Activated T-helper 1 cell treated with anti-CD3 and anti-CD28 coated beads, Interleukin-2, amount 50 U/mL, for 16 hours (primary cell): ENCODE measurements at places on chromosomes 1 and 21.

DNA sequence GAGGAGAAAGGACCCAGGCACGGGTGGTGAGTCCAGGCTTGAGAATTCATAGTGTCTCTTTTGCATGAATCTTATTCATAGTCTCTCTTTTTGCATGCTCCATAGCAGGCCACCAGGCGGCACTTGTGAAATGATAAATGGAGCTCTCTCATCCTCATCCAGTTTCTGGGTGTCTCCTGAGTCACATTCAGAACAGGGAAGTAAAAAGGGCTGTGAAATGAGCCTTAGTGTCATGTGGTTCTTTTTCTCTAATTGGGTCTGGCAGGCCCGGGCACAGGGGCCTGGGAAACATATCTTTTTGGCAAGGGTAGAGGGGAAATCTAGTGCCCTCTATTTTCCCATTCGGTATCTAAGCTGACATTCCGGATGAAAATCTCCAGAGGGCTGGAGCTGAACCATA, 19.1 kb upstream of the NCF2 start:
- no peak for DNase-seq

DNA sequence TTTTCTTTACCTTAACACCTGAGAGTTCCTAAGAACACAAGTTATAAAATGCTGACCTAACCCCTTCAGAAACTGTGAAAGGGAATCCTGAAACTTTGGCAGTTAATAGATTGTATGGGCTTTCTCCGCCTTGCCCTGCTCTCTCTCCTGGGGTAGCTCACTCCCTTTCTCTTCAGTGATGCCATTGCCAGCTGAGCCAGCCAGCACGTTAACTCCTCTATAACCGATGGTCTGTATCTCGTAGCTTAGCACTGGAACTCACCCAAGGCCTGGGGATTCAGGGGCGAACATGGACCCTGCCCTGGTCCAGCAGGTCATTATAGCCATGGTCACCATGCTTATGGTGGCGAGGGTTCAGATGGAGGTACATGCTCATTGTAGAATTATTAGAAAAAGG, 40.7 kb downstream of the TRAPPC10 start:
- no peak for DNase-seq

DNA sequence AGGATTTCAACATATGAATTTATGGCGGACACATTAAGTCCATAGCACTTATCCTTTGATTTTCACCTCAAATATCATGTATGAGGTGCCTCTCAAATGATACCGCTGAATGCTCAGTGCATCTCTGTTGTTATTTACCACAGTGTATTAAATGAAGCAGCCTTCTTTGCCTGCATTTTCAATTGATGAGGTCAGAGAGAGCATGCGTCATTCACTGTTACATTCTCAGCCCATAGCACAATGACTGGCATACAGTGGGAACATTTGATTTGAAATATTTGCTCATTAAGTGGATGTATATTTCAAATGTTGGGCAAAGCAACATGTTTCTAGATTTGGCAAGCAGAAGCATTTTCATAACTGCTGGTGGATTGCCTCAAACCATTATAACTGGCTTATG, 45.7 kb downstream of the LRRC7 start:
- DNase-seq = no peak

- no peak for DNase-seq
These were observed 114.6 kb downstream of the ZBTB18 start for GRCh38 chr1:244165701-244166100.

DNA sequence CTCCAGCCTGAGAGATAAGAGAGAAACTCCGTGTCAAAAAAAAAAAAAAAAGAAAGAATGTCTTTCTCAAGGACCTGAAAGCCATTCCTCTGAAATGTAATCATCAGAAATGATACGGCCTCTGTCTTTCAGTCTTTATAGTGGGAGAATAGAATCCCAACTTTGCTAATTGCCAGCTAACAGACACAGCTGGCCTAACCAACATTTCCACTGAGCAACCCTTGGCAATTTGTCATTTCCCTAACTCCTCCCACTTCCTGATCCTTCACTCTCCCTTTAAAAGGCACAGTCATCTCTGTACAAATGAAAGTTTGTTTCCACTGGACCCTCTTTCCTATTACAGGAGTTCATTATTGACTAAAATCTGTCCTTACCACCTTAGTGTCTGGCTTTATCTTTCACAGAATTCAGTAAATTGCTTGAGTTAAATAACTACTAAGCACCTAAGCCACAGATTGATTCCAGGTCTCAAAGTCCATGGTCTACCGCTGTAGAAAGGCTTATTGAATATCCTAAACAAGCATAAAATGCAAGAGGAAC, 4.3 kb upstream of the CBR1 start:
- DNase-seq = no peak

- DNase-seq = peak; percentile 20
These were observed 729 bp downstream of the APP start for GRCh38 chr21:26169611-26170470.

- peak; percentile 44 for DNase-seq
These were observed 21.9 kb upstream of the MORC3 start for GRCh38 chr21:36297938-36298572.

GRCh38 chr1:224711876-224712275, 95.8 kb downstream of the CNIH3 start:
- DNase-seq = no peak

DNA sequence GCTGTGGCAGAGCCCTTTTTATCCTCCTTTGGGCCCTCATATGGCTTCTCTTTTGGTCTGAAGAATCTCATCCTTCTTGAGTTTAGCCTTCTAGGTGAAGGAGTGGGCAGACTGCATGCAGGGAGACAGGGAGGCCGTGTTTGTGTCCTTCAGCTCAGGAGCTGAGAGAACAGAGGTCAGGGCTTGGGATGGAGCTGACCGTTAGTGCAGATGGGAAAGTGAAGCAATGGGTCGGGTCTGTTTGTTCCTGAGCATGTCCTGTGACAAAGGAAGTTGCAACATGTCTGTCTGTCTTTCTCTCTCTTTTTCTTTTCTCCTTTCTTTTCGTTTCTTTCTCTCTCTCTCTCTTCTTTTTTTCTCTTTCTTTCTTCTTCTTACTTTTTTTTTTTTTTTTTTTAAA, 14.9 kb downstream of the MAPKAPK2 start:
- DNase-seq = no peak

GRCh38 chr1:24362396-24362795, 43.2 kb downstream of the GRHL3 start:
- no peak for DNase-seq

GRCh38 chr1:55869065-55869464, 653.9 kb upstream of the USP24 start:
- DNase-seq = no peak

DNA sequence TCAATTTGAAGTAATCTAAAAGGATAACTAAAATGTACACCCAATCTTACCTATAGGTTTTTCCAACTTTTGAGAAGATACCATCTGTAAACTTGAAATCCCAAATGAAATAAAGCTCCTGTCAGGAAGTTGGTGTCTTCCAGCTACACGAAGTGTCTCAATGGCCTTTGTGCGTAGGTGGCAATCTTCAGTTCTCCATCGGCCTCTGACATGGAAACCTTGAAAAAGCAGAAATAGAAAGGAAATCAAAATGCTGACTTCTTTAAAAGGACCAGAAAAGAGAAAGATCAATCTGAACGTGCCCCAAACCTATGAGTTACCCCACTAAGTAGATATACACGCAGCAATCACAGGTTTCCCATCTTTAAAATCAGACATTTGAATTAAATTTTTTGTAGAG, 10.0 kb downstream of the MKNK1 start:
- DNase-seq = no peak

DNA sequence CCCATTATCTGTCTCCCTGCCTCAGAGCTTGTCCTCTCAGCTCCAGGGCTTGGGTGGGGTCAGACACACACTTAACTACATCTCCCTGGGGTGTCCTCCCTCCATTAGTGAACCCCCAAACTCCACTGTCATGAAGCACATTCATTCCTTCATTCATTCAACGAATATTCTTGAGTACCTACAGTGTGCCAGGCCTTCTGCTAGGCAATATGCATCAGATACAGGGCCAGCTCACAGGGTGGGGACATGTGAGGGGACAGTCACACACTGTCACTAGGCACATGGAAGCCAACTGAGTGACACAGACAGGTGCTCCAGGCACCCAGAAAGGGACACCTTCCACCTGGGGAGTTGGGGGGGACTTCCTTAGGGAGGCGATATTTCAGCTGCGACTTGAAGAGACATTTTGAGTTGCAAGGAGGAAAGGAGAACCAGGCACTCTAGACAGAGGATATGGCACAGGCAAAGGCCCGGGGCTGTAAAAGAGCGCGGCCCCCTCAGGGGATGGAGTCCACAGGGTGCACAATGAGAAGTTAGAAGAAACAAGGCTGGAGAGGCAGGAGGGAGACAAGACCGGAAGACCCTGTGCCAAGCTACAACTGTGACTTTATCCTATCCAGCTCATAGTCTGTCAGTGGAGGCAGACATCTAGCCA, 8.7 kb upstream of the S100A8 start:
- DNase-seq = no peak

- DNase-seq = no peak
These were observed 19.8 kb downstream of the SH3BP5L start for GRCh38 chr1:248805876-248806275.

DNA sequence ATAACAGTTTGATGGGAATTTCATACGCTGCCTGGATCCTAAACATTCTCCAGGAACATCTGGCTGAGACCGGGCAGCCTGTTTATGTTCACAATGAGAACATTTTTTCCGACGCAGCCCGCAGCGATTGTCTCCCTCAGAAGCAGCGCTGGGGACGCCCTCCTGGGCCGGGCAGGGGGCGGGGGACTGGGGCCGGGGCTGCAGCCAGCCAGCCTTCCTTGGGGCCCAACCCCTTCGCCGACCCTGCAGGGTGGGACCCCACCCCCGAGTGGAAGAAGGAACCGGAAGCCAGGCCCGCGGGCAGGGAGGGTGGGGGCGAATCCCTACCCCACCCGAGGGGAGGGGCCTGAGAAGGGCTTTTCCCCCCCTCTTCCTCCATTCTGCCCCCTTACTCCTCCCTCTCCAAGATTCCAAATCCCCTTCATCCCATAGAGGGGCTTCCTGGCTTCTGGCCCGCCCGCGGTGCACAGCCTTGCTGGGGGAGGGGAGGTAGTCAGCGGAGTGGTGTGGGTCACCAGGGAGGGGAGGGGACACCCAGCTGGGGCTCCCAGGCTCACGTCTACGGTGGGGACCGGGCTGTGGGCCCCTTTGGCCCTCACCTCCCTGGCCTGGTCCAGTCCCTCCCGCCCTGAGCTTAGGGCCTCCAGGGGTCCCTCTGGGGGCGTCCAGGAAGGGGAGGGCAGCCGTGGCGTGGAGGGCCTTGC, 60.6 kb downstream of the WNT9A start:
- DNase-seq = no peak

- DNase-seq = no peak
These were observed 3.0 kb downstream of the GPN2 start for GRCh38 chr1:26887125-26887524.

DNA sequence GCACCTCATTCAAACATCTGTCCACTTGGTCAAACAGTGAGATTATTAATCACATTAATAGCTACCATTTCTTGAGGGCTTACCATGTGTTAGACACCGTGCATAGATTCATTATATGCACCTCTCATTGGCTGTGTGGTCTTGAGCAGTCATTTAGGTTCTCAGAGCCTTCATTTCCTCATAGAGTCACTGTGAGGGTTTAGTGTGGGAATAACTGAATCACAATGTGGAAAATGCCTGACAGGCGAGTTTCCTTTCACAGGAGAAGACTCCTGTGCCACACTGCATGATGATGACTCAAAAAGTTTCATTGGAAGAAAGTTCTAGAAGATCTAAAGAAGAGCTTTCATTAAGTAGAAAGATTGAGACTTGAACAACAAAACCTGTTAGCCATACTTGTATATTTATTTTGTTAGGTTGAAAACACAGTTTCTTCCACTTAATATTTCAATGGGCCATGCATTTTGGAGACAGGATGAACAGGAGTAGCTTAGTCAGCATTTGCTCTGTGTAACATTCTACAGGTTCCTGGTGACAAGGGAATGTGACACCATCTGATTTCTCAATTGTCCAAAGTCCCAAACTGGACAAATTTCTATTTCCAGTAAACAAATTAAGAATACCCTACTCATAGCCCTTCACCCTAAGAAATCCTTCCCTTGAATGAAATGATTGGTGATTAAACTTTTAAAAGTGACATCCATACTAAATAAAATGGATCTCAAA, 45.7 kb downstream of the FYB2 start:
- no peak for DNase-seq

DNA sequence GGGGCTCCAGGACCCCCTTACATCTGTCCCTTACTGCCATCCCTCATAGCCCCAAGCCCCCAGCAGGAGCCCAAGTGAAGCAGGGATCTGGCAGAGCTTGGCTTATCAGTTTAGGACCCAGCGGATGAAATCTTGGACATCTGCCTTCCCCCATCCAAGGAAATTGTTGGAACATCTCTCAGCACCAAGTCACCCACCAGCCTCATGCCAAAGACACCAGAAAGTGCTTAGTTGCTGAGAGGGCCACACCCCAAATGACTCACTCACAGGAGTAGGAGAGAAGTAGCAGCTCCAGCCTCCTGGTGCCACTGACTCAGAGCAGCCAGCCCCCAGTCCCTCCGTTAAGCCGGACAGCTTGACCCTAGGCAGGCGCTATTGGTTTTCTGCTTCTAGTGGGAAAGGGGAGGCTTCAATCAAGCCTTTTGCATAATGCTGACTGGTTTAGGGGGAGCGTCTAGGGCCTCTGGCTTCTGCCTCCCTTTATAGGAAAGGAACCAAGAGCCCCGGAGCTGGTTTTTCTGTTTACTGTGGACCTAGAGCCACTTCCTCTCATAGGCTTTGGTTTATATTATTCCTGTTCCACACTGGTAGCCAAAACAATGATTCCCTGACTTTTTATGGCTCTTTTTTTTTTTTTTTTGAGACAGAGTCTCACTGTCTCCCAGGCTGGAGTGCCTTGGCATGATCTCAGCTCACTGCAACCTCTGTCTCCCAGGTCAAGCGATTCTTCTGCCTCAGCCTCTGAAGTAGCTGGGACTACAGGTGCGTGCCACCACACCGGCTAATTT, 114.2 kb upstream of the IPO9 start:
- no peak for DNase-seq

DNA sequence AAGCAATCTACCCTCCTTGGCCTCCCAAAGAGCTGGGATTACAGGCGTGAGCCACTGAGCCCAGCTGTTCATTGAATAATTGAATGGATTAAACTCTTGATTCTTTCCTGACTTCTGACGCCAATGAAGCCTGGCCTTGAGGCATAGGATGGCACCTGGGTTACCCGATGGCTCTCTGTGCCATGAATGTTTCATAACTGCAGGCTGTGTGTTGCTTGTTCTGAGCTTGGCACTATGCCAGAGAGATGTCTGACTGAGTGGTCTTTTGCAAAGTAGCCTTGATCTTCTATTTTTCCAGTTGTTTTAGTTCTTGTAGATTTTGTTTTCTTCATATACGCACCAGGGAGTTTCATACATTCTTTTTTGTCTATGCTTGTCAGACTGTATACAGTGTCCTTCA, 38.5 kb upstream of the AK4 start:
- no peak for DNase-seq

- DNase-seq = no peak
These were observed 217.8 kb upstream of the B3GALT2 start for GRCh38 chr1:193404236-193404635.

GRCh38 chr1:156144742-156145141, 8.6 kb upstream of the SEMA4A start:
- DNase-seq = no peak

- no peak for DNase-seq
These were observed 76.2 kb upstream of the KAZN start for GRCh38 chr1:14522077-14522925.
